ENCODE measurements at places on chromosomes 1 and 21.

GRCh38 chr1:235622936-235623779 is 26.4 kb downstream of the GNG4 start:
- DNase-seq, result peak; percentile 45

GRCh38 chr1:53349968-53350852 is 22.3 kb upstream of the LRP8 start:
- DNase-seq, result no peak

DNA sequence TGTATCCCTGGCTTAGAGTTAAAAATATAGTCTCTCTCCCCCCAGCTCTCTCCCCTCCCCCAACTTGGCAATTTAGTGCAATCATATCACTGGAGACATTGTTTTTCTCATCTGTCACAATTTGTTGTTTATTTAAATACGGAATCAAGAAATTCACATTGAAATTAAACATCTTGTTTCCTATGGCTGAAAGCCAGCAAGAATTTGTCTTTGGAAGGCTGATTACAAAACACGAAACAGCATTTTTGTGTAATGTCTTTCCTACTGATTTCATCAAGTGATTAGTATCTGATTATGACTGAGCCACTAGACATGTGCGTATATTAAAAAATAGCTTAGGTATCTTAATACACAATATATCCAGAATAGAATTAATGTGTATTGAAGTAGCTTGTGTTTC is 119.7 kb downstream of the LYPLAL1 start:
- DNase-seq, result no peak

DNA sequence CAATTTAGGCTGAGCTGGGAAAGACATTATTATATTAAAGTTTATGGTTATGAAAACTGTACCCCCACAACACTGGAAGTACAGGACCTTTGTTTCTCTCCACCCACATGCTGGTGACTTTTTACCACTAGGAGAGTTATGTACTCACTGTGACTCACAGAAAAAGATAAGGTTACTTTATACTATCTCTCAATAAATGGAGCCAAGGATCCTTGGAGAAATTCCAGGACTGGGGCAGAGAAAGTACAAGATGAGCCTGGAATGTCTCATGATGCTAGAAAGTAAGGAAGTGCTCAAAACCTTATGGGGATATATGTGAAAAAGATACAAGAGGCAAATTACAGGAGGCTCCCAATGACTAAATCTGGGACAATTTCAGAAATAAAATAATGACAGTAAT is 63.9 kb upstream of the C1orf105 start:
- no peak for DNase-seq

- DNase-seq, result no peak
Observed at GRCh38 chr1:153798468-153798780, 23.2 kb downstream of the SLC27A3 start.

DNA sequence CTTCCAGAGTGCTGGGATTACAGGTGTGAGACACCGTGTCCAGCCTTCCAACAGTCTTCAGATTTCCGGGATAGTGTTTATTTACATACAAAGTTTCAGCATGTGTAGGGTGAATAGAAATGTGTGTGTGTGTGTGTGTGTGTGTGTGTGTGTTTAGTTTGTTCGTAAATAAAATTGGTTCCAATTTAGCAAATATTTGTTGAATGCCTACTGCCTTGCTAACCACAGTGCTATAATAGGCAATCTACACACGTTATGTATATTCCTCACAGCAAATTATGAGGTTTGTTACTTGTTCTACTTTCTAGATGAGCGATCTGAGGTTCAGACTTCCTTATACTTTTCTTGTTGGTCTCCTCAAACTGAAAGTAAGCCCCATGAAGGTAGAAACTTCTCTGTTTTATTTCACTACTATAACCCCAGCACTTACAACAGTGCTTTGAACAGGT is 32.8 kb upstream of the EPS15 start:
- no peak for DNase-seq

- DNase-seq, result no peak
Observed at GRCh38 chr1:15883326-15883725, 35.8 kb downstream of the SPEN start.

GRCh38 chr21:36265431-36265830 is 54.6 kb upstream of the MORC3 start:
- DNase-seq, result no peak

GRCh38 chr1:178973652-178974101 is 52.0 kb upstream of the FAM20B start:
- no peak for DNase-seq

DNA sequence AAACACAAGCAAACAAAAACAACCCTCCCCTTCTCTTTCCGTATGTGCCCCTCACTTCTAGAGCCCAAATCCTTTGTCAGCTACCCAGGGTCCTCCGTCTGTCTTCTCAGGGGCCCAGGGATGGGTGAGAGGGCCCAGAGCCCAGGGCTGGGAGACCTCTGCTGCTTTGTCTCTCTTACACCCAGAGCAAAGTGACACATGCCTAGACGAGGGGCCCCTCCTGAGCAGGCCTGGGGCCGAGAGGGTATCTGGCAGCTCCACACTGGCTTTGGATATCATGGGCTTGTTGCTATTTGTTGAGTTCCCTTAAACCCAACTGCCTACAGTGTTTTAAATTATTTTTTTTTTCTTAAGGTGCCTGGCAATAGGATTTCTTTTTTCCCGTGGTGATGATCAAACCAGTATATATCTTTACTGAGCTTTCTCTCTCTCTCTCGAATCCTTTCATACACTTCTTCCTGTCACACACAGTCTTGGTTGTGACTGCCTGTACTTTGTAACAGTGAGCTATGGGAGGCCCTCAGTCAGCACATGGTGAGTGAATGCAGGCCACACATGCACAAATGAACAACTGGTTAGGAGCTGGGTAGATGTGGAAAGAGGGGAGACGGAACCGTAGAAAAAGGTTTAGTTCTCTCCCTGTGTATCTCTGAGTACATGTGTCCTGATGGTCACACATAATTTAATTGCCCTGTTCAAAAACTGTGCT is 14.5 kb downstream of the RASSF5 start:
- no peak for DNase-seq

DNA sequence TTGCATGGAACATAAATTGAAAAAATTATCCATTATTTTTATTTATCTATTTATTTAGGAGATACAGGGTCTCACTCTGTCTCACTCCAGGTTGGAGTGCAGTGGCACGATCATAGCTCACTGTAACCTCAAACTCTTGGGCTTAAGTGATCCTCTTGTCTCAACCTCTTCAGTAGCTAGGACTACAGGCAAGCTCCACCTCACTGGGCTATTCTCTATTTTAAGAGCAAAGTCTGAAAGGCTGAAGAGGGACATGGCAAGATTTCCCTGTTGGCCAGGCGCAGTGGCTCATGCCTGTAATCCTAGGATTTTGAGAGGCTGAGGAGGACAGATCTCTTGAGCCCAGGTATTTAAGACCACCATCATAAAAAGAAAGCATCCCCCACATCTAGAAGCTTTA is 14.0 kb upstream of the RC3H1 start:
- DNase-seq, result no peak

- DNase-seq, result no peak
Observed at GRCh38 chr1:235324296-235324695, 3.7 kb downstream of the ARID4B start.

DNA sequence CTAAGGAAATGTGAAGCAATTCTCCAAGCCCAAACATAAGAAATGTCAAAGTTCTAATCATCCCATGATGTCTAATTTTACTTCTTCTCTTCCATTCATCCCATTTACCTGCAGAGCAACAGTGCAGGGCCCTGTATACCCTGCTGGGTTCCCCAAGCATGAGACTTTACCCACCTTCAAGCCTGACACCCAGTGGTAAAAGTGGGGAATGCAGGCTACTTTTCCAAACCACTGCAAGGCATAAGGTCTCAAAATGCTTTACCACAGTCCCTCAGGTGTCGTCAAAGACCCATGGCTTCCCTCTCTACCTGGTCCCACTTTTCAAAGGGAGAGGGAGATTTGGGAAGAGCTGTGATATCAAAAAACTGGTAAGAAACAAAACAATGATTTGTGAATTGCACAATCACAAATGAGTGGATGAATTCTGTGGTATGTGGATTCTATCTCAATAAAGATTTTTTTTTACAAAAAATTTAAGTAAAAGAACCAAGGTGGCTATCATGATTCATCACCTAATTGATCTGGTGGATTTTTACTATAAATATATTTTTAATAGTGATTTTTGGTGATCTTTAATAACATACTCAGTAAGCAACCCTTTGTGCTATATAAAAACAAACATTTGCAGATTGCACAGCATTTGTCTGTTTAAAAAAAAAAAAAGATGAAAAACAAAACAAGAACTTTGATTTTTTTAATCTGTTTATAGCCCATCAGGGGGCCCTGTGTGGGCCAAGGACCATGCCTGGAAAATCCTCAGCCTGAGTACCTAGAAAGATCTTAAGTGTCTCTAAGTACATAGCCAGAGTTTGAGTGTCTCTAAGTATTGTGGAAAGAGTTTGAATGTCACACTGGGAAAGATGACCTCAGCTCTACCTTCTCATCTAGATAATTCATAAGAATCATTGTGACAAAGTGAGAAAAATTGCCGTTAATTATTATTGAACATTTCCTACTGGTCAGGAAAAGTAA is 73.1 kb upstream of the GJB5 start:
- DNase-seq, result peak; percentile 30

DNA sequence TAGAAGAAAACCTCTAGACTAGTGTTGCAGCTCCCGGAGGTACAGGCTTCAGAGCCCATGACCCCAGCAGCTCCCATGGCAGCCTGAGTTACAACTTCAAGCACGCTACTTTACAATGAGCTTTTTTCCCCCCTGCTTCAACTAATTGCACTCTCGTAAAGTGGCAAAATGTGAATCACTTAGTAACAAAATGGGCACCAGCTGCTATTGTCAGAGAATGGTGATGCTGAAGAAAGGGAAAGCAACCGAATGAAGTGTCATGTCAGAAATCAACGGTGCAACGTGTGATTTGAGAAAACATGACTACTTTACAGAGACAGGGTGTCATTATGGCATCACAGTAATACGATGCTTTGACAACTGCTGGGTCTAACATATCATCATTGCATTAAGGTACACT is 40.5 kb downstream of the ESRRG start:
- DNase-seq, result no peak

GRCh38 chr1:210151052-210151672 is 81.4 kb upstream of the SERTAD4 start:
- no peak for DNase-seq

DNA sequence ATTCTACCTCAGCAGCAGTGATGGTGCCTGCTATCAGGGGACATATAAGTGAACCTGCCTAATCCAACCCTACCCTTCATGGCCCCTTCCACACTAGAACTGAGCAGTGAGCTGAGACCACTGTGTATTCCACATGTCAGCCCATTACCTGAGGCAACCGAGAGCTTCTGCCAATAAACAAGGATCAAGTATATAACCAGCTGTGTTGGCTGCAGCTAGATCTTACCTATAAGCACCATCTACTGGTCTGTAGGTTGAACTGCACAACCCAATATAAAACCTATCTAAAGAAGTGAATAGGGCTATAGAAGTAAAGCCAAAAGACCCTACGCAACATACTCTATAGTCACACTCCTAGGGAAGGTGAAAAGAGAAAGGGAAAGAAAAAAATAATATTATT is 376.9 kb downstream of the HHIPL2 start:
- peak; percentile 3 for DNase-seq

- no peak for DNase-seq
Observed at GRCh38 chr1:14625572-14625971, 27.1 kb downstream of the KAZN start.

DNA sequence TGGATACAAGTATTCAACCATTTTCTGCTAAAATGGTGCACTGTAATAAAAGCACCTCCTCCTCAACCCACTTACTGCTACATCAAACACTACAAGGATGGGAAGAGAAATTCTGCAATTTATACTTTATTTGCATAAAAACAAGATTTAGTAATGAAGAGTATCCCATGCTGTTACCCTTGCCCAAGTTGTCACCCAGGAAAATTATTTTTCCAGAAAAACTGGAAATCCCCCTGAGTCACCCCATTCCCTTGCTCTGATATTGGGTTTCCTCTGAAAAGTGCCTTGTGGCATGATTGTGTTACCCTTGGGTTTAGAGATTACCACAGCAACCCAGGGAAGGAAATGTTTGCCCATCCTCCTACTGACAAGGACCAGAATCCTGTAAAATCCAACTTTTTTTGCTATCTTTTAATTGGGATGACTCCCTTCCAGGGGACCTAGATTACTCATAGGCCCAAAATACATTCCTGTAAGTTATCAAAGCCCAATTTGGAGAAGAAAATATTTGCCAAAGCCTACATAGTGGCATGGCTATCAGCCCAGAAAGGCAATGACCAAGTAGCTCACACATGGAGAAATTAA is 16.5 kb upstream of the ZC3H11B start:
- no peak for DNase-seq

DNA sequence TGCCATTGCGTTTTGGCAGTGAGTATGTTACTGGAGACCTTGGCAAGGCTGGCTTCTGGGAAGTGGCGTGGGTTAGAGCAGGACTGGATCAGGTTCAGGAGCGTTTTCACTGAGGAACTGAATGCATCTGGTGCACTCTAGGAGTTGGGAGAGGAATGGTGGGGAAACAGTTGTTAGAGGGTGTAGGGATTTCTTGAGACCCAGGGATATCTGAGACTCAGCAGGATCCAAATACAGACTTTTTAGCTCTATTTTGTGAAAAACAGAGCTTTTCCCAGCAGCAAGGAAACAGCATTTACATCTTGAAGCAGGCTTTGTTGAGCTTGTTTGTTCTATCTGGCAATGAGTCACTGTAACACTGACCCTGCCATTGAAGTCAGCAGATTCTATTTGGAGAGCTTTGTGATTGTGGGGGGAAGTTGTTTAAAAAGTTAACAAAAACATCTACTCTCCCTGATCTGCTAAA is 56.9 kb upstream of the NRIP1 start:
- no peak for DNase-seq

- no peak for DNase-seq
Observed at GRCh38 chr1:26690576-26691031, 5.2 kb upstream of the ARID1A start.

DNA sequence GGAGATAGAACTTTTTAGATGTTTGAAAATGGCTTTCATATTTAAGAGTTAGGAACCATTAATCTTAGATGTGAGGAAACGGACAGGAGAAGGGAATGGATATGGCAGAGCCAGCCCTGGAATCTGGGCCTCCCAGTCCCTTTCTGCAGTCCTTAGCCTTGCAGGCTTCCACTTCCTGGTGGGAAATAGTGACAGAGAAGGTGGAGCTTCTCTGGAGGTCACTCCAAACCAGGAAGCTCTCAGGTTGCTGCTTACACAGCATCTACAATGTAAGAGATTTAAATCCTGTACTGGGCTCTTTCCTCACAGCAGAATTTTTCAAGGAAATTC is 2.5 kb downstream of the S100A11 start:
- DNase-seq, result no peak

DNA sequence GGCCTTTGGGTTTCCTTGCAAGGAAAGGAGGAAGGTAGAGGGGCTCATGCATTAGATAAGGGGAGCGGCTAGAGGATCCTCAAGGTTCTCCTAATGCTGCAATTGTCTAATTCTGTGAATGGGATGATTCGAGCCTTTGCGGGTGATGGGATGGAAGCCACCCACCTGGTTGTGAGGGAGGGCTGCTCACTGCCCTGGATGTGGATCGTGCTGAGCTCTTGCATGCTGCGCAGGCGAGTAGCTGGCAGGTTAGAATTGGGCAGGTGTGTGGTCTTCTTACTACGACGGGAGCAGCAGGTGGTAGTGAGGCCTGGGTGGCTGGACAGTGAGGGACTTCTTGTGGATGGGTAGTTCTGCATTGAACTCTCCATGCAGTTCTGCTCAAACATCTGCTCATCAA is 21.2 kb downstream of the DDX20 start:
- DNase-seq, result no peak
